ENCODE measurements at places on chromosomes 4 and X. TPM values are rescaled to one million over a fixed set of nuclear protein-coding genes. Genes with fewer than 3 reads are reported as not detected.

The TMSB15B gene
- total RNA-seq, result 9.0 TPM

The SEPTIN11 gene
- 9.4 TPM for total RNA-seq

The MAPK10 gene
- total RNA-seq, result 0.36 TPM

The DMRTC1B gene
- total RNA-seq, result 2.3 TPM

The GYG2 gene
- total RNA-seq, result not detected

The AKAP4 gene
- not detected for total RNA-seq

GRCh38 chrX:46044486-46044885, 500.7 kb downstream of the ZNF674 start:
- DNase-seq, result no peak
- no peak overlapping the region for H3K27ac ChIP-seq
- H3K27me3 ChIP-seq, result no peaks in the 10 kb centered on the region
- no peaks in the 10 kb centered on the region for H3K4me1 ChIP-seq

DNA sequence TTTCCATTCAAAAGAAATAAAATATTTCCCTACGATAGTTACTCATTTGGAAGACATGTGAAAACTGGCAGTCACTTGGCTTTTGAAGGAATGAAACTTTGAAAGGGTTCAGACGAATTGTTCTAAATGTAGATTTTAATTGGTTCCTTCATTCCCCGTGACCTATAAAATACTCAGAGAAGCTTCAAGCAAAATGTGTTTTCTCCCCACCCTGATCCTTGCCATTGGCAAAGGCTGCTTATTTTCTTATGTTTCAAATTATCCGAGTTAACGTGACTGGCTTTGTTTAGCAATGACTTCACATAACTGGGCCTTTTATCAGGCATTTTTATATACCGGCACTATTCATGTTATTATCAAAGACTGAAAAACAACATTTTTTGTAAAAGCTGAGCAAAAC, 204.1 kb upstream of the NEIL3 start:
- H3K4me3 ChIP-seq, result no peak overlapping the region
- no peaks in the 10 kb centered on the region for H3K4me1 ChIP-seq
- DNase-seq, result no peak
- H3K36me3 ChIP-seq, result no peaks in the 10 kb centered on the region

DNA sequence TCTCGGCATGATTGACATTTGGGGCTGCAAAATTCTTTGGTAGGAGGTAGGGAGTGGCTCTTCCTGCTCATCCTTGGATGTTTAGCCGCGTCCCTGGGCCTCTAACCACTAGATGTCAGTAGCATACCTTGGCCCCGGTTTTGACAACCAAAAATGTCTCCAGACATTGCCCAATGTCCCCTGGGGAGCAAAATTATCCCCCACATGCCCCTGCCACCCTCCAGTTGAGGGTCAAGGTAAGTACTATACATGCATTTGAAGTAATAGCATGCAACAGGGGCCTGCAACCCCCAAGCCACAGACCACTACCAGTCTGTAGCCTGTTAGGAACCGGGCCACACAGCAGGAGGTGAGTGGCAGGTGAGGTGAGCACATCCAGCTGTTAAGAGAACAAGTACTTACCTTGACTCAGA, 17.6 kb upstream of the KIAA1210 start:
- no peak overlapping the region for H3K4me3 ChIP-seq
- no peaks in the 10 kb centered on the region for H3K4me1 ChIP-seq
- no peaks in the 10 kb centered on the region for H3K27me3 ChIP-seq
- no peak for DNase-seq

- no peaks in the 10 kb centered on the region for H3K36me3 ChIP-seq
- H3K27ac ChIP-seq, result no peak overlapping the region
- H3K4me3 ChIP-seq, result no peak overlapping the region
- no peaks in the 10 kb centered on the region for H3K4me1 ChIP-seq
- DNase-seq, result no peak
Observed at GRCh38 chrX:30253257-30253656, 6.3 kb downstream of the MAGEB1 start.

GRCh38 chr4:182486881-182487280, 243.7 kb downstream of the TENM3 start:
- no peaks in the 10 kb centered on the region for H3K4me1 ChIP-seq
- H3K27ac ChIP-seq, result no peak overlapping the region
- H3K4me3 ChIP-seq, result no peak overlapping the region
- H3K27me3 ChIP-seq, result peaks cover 4% of the 10 kb centered on the region
- no peaks in the 10 kb centered on the region for H3K36me3 ChIP-seq

DNA sequence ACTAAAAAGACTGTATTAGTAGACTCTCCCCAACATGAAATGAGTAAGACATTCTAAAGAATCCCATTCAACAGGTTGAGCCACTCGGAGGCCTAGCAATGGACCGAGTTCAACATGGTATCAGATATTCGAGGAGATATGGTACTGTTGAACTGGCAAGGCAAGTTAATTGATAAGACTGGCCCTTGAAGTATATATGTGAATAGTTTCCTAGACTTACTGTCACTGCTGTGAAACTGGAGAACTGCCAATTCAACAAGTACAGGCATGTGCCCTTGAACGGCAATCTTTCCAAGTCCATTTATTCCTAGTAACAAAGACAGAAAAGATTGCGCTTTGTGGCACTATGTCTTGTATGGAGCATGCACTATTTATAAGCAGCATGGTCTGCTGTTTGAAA, 24.4 kb downstream of the FAT1 start:
- no peak overlapping the region for H3K4me3 ChIP-seq
- H3K36me3 ChIP-seq, result no peaks in the 10 kb centered on the region
- no peaks in the 10 kb centered on the region for H3K27me3 ChIP-seq
- H3K4me1 ChIP-seq, result no peaks in the 10 kb centered on the region
- H3K27ac ChIP-seq, result no peak overlapping the region

- no peaks in the 10 kb centered on the region for H3K27me3 ChIP-seq
- no peak overlapping the region for H3K27ac ChIP-seq
- no peak overlapping the region for H3K4me3 ChIP-seq
- no peak for DNase-seq
Observed at GRCh38 chr4:128916832-128917231, 107.3 kb downstream of the JADE1 start.

GRCh38 chr4:118760092-118760491, 74.9 kb downstream of the METTL14 start:
- no peak overlapping the region for H3K4me3 ChIP-seq
- H3K27me3 ChIP-seq, result no peaks in the 10 kb centered on the region

All from CD4-positive, alpha-beta T cell (primary cell).